ENCODE measurements at places on chromosomes 11 and 22.

GRCh38 chr22:38549101-38549894, 20.7 kb downstream of the DMC1 start:
- no peak for DNase-seq

DNA sequence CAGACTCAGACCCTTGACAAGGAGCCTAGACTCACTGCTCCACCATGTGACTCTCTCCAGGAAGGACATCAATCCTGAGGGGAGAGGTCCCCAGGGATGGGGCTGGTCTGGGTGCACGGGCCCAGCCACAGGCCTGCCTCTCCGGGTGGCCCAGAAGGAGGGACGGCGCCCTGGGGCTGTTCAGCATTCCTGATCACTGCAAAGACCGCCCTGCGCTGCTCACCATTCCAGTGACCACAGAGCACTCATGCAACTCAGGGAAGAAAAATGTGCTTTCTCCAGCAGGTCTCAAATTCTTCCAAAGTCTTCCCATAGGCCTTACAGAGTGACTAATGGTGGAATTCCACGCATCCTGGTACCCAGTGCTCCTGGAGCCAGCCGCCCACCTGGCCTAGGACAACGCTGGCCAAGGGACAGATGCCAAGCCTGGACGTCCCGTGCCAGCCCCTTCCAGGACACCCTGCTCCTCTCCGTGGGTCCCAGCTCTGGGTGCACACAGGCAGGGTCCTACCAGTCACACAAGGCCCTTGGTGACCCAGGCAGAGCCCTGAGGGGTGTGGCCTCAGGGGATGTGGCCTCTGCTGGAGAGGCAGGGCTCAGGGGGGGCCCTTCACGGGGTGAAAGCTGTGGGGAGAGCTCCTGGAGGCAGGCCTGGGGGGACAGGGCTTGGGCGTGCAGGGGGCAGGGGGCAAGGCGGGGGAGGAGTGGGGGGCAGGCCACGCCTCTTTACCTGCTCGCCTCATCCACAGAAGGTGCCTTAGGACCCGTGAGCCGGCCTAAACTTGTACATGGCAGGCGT, 178.8 kb downstream of the IGLL1 start:
- peak; percentile 94 for DNase-seq

DNA sequence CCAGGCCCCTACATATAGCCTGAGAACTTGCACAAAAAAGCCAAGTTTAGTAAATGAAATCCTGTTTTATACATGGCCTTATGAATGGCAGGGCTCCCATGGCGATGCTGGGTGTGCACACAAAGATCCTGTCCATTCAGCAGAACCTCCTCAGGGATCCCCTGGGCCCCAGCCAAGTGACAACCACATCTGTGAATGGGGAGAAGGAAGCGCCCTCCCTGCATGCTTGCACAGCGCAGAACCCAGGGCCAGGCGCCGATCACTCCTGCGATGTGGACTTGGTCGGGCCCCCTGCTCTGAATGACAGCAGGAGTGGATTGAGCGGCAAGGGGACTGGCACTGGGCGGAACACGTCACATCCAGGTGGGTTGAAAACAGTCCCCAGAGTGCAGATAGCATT, 4.5 kb upstream of the CDC42EP2 start:
- DNase-seq = no peak

- DNase-seq = no peak
These were observed 41.8 kb downstream of the GDPD4 start for GRCh38 chr11:77259641-77260040.

DNA sequence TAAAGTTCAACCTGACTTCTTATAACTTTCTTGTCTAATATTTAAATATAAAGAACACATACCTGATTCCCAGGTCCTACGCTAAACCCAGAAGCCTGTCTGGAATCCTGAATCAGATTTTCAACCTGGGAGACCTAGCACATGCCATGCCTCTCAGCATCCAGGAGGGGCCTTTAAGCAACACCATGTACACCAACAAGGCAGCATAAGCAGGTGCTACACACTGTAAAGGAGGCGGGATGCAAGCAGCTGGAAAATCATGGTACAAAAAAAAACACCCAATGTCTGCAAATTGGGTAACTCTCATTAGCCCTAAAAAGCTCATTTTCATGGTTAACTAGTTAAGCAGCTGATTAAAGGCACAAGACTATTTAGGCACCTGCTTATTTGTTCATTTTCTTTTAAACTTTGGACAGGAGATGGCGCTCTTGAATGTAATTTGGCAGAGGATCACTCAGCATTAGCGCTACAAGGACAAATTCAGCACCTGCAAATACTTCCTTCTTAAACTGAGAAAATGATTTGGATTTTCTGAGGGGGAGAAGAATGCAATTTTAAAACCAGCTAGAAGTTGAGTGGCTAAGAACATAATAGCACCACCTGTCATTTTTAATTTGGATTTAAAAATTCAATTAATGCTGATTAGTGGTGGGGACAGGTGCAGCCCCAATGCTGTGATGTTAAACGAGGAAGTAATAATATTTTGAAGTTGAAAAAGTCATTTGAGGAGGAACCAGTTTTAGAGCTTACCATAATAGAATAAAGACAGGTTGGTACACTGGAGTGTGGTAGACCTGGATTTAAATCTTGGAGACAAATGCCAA, 104.0 kb downstream of the FAR1 start:
- DNase-seq = peak; percentile 52

DNA sequence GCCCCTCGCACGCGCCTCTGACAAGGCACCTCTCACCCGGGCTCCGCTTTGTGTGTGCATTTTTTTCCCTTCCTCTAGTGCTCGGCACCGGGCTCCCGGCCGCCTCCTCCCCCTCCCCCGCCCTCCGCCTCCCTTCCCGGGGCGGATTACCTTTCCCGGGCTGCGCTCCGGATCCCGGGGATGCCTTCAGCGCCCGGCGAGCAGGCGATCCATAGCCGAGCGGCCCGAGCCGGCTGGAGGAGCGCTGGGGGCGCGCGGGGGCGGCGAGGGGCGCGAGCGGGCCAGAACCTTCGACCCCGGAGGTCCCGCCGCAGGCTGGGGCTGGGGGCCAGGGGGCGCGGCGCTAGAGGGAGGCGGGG, 282 bp downstream of the MPPED2 start:
- no peak for DNase-seq

GRCh38 chr11:33264926-33265325, 7.7 kb downstream of the HIPK3 start:
- no peak for DNase-seq

DNA sequence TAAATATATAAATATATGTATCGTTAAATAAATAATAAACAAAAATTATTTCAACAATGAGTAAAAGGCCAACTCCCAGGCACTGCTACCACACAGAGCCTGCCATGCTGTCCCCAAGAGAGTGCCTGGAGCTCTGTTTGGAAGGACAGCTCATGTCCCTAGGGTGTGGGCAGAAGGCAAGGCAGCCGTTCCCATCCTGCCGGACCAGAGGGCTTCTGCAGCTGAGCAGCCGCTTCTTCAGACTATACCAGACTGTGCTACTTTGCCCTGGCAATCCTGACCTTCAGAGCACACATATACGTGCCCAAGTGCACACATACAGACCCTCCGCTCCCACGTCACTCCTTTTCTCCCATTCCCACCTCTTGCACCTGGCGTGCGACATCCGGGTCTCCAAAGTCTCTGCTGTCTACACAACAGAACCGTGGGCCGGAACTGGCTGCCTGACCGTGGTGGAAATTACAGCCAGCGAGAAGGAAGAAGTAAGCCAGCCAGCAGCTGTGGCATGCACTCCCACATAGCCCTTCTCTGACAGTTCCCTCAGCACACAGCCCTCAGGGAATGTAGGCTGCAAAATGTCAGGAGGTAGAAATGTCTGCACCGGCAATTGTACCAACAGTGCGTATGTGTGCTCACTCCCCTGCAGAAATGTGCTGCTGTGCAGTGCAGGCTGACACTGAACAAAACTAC, 24.0 kb downstream of the PAX6 start:
- DNase-seq = no peak

DNA sequence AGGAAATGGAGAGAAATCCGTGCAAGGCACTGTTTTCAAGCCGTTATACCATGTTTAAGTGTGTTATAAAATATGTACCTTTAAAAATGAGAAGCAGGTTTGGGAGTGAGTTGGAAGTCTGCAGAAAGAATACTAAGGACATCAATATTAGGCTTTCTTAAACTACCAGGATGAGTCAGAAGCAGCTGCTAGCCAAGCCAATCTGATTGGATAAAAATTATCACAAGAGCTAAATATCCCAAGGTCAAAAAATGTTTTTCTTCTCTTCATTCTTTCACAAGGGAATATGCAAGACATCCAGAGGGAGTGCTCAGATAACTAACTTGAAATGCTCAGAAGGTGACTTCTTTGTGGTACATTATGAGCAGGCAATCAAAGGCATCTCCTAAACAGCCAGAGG, 19.3 kb upstream of the CKAP5 start:
- peak; percentile 70 for DNase-seq

DNA sequence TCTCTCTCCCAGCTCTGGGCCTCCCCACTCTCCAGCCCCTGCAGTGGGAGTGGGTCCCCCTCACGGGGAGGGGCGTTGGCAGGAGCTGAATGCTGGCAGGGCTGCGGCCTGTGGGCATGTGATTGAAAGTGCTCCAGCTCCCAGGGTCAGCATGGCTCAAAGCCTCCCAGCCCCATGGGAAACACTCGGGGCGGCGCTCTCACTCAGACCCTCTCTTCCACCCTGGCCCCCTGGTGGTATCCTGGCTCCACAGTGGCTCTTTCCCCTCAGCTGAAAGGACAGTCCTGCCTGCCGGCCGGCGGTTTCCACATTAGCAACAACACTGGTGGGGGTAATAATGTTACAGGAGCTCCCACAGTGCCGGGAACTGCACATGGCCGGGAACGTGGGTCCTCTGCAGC, 35.5 kb downstream of the POLR3H start:
- no peak for DNase-seq

DNA sequence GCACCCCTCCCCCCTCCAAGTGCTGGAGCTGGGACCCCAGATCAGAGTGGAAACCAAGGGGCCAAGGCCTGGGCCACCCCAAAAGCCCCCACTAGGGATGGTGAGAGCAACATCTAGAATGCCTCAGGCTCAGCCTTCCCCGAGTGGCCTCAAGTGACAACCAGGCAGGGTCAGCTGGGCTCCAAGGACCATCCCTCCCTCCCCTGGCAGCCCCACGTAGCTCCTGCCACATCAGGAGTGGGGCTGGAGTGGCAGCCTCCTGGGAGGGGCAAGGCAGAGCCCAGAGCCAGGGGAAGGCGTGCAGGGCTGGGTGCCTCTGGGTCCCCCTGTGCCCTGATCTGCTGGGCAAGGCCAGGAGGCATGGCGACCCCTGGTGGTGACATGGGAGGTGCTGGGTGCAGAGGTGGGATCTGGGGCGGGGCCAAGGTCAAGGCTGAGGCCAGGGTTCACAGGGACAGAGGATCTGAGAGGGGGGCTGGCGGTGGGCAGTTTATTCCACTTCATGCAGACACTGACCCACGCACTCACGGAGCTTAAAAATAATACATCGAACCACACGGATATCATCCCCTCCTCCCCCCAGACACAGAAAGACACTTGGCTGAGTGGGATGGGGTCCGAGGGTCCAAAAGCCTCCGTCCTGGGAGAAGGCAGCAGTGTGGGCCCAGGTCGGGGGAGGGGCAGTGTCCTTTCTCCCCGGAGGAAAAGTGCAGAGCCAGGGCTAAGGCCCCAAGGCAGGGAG, 15.8 kb upstream of the EHD1 start:
- DNase-seq = peak; percentile 37

DNA sequence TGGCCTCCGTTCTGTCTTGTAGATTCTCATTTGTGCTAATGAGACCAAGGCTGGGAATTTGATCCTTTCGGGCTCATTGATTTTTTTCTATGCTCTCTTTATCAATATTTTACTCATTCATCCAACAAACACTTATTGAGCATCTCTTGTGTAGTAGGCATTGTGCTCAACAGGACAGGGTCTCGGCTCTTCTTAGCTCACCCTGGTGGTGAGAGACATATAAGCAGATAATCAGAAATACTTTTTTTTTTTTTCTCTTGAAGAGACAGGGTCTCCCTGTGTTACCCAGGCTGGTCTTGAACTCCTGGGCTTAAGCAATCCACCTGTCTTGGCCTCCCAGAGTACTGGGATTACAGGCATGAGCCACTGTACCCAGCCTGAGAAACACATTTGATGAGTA, 48.0 kb upstream of the SLC5A1 start:
- DNase-seq = no peak

GRCh38 chr11:86608251-86608799, 64.1 kb downstream of the ME3 start:
- peak; percentile 74 for DNase-seq

- DNase-seq = peak; percentile 6
These were observed 227.5 kb downstream of the ADAMTS15 start for GRCh38 chr11:130675917-130676316.

GRCh38 chr11:103877221-103877620, 159.2 kb upstream of the DDI1 start:
- DNase-seq = peak; percentile 51

GRCh38 chr22:45775569-45776312, 104.1 kb downstream of the ATXN10 start:
- no peak for DNase-seq

GRCh38 chr22:49601614-49602321, 225.9 kb downstream of the BRD1 start:
- DNase-seq = no peak

- no peak for DNase-seq
These were observed 27.1 kb downstream of the C11orf96 start for GRCh38 chr11:43969543-43969942.

DNA sequence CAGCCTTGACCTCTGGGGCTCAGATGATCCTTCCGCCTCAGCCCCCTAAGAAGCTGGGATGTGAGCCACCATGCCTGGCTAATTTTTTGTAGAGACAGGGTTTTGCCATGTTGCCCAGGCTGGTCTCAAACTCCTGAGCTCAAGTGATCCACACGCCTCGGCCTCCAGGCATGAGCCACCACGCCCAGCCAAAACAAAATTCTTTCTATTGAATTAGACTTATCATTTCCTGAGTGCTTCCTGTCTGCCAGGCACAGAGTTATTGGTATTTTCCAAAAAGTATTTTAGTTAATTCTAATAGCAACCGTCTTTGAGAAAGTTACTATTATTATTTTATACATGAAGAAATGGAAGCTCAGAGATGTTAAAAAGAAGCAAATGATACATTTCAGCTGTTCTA, 61.4 kb upstream of the LMO2 start:
- no peak for DNase-seq

GRCh38 chr11:75795276-75796090, 19.5 kb upstream of the UVRAG start:
- DNase-seq = no peak

DNA sequence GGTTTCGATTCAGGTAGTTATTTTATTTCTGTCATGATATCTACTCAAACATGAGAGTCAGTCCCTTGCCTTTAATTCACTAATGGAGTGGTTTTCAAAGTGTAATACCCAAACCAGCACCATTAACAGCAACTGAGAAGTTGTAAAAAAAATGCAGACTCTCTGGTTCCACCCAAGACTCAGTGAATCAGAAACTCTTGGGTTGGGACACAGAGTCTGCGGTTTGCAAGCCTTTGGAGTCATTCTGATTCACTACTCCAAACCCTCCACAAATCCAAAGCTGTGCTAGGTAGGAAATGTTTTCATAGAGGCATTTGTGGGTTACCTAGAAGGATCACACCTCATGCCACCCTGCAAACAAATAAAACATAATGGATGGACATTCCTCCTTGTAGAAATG, 340.1 kb downstream of the NTM start:
- peak; percentile 40 for DNase-seq

- no peak for DNase-seq
These were observed 10.9 kb upstream of the FCHSD2 start for GRCh38 chr11:73152861-73153483.
